ENCODE measurements at places on chromosomes 3 and 15.

GRCh38 chr3:15941958-15942357, 144.2 kb upstream of the ANKRD28 start:
- DNase-seq = no peak

- DNase-seq = no peak
These were observed 89.7 kb upstream of the PROK2 start for GRCh38 chr3:71874618-71875017.

DNA sequence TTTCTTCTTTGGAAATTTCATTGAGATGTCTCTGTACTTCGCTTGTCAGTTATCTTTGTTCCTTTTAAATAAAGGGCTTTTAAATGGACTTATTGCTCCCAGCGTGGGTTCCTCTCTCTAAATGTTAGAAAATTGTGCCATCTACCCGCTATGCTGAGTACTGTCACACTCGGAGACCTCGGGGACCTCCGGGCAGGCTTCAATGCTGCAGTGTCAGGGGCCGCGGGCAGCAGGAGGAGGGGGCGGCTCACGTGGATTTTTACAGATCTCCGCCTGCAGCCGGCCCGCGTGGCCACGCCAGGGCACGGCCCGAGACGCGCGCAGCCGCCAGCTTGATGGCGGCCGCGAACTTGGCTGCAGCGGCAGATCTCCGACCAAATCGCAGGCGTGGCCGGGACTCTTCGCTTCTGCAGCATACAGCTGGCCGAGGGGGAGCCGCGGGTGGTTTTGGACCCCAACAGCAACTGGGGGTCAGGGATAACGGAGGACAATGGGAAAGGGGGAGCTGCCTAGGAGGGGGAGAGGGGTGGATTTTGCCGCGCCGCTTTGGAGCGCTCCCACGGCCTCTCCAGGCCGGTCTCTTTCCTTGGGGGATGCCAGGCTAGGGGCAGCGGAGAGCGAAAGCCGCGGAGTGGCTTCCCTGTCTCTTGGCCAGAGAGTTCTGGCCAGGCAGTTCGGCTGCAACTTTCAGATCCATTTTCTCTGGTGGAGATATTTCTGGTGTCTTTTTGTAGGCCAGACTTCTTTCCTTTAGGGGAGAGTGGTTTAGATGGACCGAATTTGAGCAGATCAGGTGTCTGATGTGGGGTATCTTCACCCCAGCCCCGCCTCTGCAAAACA, 15.3 kb downstream of the NR2F2 start:
- peak; percentile 90 for DNase-seq

GRCh38 chr15:53272116-53272515, 482.0 kb upstream of the ONECUT1 start:
- no peak for DNase-seq

DNA sequence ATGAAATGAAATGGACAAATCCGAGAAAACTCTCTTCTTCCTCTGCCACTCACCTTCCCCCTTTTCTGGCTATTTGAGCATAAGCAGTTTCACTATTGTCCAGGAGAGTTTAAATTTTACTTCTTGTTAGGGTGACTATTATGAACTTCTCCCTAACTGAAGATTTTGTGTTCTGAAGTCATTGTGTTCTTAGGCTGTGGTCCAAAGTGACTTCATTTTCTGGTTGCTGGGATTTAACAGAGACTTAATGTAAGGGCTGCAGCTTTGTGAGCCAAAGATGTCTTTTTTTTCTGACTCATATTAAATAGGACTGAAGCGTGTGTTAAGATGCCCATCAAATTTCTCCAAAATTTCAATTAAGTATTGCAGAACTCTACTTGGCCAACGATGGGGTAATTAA, 46.5 kb upstream of the FSTL1 start:
- peak; percentile 20 for DNase-seq

DNA sequence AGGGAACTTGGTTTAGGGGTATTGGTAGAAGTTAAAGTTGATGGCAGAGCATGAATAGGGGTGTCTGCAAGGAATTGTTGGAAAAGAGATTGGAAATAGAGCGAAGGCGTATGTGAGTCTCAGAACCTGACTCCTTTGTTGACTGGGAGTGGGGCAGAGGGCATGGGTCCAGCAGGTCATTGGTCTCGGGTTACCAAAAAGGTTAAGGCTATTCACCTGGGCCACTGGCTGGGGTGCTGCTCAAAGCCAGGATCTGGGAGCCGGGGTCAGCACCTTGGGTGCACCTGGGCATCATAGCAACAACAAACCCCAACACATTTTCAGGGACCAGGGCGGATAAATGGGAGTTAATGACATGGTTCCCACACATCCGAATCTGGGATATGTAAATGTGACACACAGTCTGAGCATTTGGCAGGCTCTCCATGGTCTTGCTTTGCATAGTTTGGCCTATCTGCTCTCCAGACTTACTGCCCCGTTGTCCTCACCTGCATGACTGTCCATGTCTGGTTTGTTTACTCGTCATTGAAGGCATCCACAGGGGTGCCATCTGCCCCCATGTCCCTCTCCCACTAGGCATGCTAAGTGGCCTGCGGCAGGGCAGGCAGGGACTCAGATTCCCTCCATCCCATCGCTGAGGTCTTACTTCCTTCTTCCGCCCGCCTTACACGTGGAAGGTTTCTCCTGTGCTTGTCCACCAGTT, 10.1 kb downstream of the KLF13 start:
- no peak for DNase-seq

GRCh38 chr3:156373095-156373494, 181.8 kb downstream of the SSR3 start:
- no peak for DNase-seq

DNA sequence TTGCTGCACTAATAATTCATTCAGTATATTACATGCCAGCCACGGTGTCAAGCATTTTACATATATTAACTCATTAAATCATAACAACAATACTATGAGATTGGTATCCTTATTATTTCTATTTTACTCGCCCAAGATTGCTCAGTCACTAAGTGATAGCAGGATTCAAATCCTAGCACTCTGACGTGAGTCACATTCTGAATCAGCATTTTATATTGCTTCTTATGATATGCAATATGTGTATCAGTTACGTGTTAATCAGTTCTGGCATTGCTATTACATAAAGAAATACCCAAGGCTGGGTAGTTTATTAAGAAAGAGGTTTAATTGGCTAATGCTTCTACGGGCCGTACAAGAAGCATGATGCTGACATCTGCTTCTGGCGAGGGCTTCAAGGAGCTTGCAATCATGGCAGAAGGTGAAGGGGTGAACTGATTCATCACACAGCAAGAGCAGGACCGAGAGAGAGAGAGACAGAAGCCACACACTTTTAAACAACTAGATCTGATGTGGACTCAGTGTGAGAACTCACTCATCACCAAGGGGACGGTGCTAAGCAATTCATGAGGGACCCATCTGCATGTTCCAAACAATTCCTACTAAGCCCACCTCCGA, 166.5 kb upstream of the TMCO5A start:
- no peak for DNase-seq

GRCh38 chr3:47444103-47444502, 31.6 kb downstream of the SCAP start:
- DNase-seq = no peak

- peak; percentile 73 for DNase-seq
These were observed 125.5 kb downstream of the GADL1 start for GRCh38 chr3:30768703-30769550.
